Astrocyte (in vitro differentiated cells and primary cell): ENCODE measurements at places on chromosomes 13 and 19. TPM values are rescaled to one million over a fixed set of nuclear protein-coding genes. Genes with fewer than 3 reads are reported as not detected.

DNA sequence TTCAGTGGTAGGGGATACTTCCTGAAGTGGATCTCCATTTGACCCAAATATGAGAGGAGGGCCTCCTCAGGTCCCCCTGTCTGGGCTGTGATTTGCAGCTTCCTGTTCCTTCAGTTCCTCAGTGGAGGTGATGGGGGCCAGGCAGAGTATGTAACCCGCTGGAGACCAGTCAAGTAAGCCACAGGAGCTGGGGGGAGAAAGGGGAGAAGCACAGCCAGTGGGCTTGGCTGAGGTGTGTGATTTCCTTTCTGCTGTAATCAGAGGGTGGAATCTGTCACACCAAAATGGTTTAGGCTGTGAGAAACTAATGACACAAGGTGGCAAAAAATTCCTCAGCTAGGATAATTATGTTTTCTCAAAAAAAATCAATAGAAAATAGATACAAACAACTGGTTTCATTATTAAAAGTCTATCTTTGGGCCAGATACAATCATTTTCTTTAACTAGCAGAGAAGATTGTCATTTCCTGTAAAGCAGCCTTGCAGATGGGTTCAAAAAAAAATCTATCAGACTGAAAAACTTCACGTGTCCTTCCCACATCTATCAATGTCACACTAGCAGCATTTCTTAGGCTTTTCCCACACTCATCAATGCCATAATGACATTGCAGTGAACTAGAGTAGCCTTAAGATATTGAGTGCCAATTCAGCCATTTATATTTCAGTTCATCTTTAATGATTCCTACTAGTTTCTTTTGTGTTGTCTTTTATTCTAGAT lies 1660.3 kb downstream of the EFNB2 start:
- H3K4me1 ChIP-seq, result no peaks in the 10 kb centered on the region
- H3K4me3 ChIP-seq, result no peak overlapping the region
- no peak overlapping the region for H3K27ac ChIP-seq
- no peaks in the 10 kb centered on the region for H3K36me3 ChIP-seq

DNA sequence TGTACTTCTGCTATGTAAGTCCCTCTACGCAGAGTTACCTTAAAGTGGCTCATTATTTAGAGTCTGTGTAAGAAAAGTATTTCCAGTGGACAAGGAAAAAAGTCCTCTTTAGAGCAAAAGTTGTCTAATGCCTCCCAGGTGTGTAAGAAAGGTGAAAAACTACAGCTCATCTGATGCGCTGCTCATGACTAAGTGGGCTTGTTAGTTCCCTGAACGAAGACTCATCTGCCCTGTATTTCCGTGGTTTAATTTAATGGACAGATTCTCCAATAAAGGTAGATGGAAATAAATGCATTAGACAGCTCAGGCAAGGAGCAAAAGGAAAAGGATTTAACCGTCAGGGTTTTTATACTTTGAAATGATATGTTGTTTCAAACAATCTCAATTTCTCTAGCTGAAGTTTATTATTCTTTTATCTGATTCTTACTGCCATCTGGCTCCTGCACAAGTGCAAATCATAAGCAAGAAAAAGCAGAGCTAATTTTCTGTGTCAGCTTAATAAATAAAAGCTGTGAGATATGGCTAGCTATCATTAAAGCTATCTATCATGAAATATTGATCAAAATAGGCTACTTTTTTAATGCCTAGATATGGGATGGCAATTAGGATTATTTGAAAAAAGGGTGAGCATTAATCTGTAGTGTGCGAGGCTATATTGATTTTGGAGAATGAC lies 73.7 kb upstream of the PCDH9 start:
- H3K4me3 ChIP-seq, result no peak overlapping the region
- H3K27ac ChIP-seq, result no peak overlapping the region
- peaks cover 6% of the 10 kb centered on the region for H3K4me1 ChIP-seq
- DNase-seq, result no peak
- no peaks in the 10 kb centered on the region for H3K27me3 ChIP-seq

DNA sequence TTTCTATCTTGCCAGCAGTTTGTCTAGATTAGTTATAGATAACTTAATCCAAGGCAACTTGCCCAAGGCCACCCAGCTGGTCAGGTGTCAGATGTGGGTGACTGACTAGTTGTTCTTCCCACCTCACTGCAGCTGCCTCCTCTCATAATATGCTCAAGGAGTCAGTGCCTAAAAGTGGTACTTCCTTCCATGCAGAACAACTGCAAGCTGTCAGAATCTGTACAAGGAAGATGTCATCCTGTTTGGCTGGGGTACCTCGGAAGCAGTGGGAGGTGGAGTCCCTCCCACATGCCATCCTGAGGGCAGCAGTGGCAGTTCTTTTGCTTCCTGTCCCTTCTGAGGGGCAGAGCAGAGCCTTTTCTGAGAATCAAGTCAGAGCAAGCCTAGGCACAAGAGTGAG lies 193.2 kb upstream of the RFC3 start:
- H3K27me3 ChIP-seq, result no peaks in the 10 kb centered on the region
- H3K36me3 ChIP-seq, result no peaks in the 10 kb centered on the region
- no peak overlapping the region for H3K27ac ChIP-seq
- no peak for DNase-seq
- no peaks in the 10 kb centered on the region for H3K4me1 ChIP-seq

DNA sequence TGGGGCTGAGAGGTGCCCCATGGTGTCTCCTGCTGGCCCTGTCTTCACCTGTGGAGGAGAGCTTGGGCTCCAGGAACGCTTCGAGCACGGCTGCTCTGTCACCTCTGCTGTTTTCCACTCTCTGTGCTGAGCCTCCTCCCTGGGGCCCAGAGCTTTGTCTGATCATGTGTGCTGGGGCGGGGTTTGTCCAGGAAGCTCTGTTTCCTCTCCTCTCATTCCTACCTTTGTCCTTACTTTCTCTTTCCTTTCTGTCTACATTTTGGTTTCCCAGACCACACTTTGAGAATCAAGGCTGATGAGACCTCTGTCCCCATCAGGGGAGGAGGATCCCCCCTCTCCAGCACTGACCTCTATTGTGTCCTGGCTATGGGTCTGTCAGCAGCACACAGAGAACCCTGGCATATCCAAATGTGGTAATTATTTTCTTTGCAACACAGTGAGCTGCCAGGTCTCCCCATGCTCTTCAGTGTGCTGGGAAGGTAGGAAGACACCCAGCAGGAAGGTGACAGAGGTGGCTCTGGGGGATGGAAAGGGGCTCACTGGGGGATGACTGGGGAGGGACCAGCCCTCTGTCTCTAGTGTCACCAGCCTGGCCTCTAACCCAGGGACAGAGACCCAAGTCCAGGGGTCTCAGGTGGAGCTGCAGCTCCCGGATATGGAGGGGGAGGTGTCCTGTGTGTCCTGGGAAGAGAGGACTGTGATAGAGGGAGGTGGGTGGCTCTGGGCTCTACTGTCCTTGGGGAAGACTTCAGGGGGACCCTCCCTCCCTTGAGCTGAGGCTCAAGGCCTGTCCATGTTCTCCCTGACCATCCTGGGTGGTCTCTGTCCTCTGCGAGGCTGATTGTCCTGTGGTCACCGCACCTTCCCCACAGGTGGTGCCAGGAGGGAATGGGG lies at the start of gene CEACAM1:
CEACAM1 (minus strand) TSS at position 128 of the 894 bp plus-strand sequence; CDS start at position 21, 107 bp downstream.
- no peaks in the 10 kb centered on the region for H3K4me1 ChIP-seq
- no peaks in the 10 kb centered on the region for H3K27me3 ChIP-seq
- no peaks in the 10 kb centered on the region for H3K36me3 ChIP-seq
- H3K27ac ChIP-seq, result no peak within 1 kb of the TSS

GRCh38 chr13:52929846-52930245 lies 81.4 kb upstream of the PCDH8 start:
- no peak overlapping the region for H3K4me3 ChIP-seq
- DNase-seq, result no peak
- peaks cover 5% of the 10 kb centered on the region for H3K4me1 ChIP-seq
- H3K27me3 ChIP-seq, result no peaks in the 10 kb centered on the region
- no peaks in the 10 kb centered on the region for H3K36me3 ChIP-seq
- H3K27ac ChIP-seq, result no peak overlapping the region

DNA sequence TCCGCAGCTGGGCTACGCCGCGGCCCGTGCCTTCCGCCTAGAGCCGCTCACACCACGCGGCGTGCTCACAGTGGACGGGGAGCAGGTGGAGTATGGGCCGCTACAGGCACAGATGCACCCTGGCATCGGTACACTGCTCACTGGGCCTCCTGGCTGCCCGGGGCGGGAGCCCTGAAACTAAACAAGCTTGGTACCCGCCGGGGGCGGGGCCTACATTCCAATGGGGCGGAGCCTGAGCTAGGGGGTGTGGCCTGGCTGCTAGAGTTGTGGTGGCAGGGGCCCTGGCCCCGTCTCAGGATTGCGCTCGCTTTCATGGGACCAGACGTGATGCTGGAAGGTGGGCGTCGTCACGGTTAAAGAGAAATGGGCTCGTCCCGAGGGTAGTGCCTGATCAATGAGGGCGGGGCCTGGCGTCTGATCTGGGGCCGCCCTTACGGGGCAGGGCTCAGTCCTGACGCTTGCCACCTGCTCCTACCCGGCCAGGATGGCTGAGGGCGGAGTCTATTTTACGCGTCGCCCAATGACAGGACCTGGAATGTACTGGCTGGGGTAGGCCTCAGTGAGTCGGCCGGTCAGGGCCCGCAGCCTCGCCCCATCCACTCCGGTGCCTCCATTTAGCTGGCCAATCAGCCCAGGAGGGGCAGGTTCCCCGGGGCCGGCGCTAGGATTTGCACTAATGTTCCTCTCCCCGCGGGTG lies 7.4 kb downstream of the DBP start:
- peaks cover 22% of the 10 kb centered on the region for H3K4me1 ChIP-seq
- no peaks in the 10 kb centered on the region for H3K27me3 ChIP-seq
- DNase-seq, result peak; percentile 64
- H3K4me3 ChIP-seq, result peak overlapping the region; percentile 11

DNA sequence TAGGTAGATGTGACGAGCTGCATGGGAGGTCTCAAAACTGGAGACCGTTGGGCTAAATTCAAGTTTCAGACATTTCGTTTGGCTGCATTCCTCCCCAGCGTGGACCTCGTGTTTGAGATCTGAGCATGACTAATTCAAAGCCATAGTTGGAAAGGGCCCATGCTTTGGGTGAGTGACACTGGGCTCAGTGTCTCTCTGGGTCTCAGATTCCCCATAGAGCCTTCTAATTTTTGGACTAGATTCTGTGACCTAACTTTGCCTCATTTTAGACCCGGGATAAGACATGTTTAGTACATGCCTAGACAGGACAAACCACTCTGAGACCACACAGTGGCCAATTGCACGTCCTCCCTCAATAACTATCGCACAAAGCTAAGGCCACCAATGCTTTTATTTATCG lies 16.6 kb downstream of the CKM start:
- H3K4me1 ChIP-seq, result peaks cover 3% of the 10 kb centered on the region
- no peak for DNase-seq
- no peaks in the 10 kb centered on the region for H3K27me3 ChIP-seq
- no peak overlapping the region for H3K4me3 ChIP-seq

- DNase-seq, result no peak
- H3K4me3 ChIP-seq, result peak overlapping the region; percentile 73
- H3K27me3 ChIP-seq, result no peaks in the 10 kb centered on the region
- H3K27ac ChIP-seq, result no peak overlapping the region
- H3K4me1 ChIP-seq, result peaks cover 25% of the 10 kb centered on the region
Observed at GRCh38 chr19:10568062-10568825, 535 bp downstream of the CDKN2D start.

- peaks cover 4% of the 10 kb centered on the region for H3K4me1 ChIP-seq
- H3K27me3 ChIP-seq, result no peaks in the 10 kb centered on the region
- no peaks in the 10 kb centered on the region for H3K36me3 ChIP-seq
- no peak overlapping the region for H3K27ac ChIP-seq
- DNase-seq, result no peak
- H3K4me3 ChIP-seq, result no peak overlapping the region
Observed at GRCh38 chr19:41699231-41699967, 9.0 kb upstream of the CEACAM5 start.

NCAN gene
- 0.14 TPM in 1 of 2 replicates, not detected in the other for total RNA-seq

PRODH2 gene
- not detected in 2 replicates for total RNA-seq

LILRB2 gene
- total RNA-seq, result not detected in 2 replicates

MISP gene
- 0.36 and 0.43 TPM in 2 replicates for total RNA-seq

ZNF610 gene
- total RNA-seq, result 5.7 and 5.8 TPM in 2 replicates

MEF2B gene
- 0.58 and 1.7 TPM in 2 replicates for total RNA-seq
